ENCODE measurements at places on chromosomes 5 and 9. TPM values are rescaled to one million over a fixed set of nuclear protein-coding genes. Genes with fewer than 3 reads are reported as not detected.

DNA sequence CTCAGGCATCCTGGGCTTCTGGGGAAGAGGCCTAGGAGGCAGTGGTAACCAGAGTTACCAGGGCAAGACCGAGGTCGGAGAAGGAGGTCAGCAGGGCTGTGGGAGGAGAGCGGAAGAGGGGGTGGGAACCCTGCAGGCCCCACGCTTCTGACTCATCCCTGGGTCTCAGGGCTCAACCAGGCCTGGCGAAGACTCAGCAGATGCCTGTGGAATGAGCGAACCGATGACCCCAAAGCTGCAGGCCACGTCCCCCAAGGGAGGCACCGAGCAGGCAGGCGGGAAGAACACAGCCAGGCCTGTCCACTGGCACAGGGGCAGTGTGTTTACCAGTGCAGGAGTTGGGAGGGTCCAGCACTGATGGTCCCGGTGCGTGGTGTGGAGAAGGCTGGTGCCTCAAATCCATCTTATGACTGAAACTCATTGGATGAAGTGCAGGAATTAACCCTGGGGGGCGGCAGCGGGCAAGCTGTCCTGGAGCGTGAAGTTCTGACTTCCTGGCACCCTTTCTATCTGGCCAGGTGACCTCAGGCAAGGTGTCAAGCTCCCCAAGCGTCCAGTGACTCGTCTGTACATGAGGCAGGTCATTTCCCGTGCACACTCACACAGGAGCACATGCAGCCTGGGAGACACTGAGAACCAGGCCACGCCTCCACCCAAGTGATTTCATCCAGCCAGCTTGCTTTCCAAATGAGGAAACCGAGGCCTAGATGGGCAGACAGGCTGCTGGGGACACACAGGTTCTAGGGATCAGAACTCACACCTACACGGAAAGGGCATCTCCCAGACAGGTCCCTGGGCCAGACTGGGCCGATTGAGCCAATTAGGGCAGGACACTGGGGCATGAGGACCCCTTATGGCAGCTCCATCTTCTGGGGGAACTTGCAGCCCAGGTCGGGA lies 69.1 kb downstream of the ADAMTS2 start:
- peaks cover 32% of the 10 kb centered on the region for H3K4me1 ChIP-seq
- no peaks in the 10 kb centered on the region for H3K27me3 ChIP-seq
- peak; percentile 99 for DNase-seq
- H3K4me3 ChIP-seq, result peak overlapping the region; percentile 39
- no peaks in the 10 kb centered on the region for H3K36me3 ChIP-seq
- peak overlapping the region; percentile 99 for H3K27ac ChIP-seq

GRCh38 chr9:86965636-86966395 lies 18.5 kb upstream of the GAS1 start:
- H3K27me3 ChIP-seq, result no peaks in the 10 kb centered on the region
- H3K36me3 ChIP-seq, result no peaks in the 10 kb centered on the region
- DNase-seq, result peak; percentile 45
- H3K4me1 ChIP-seq, result peaks cover 23% of the 10 kb centered on the region
- H3K4me3 ChIP-seq, result no peak overlapping the region
- peak overlapping the region; percentile 40 for H3K27ac ChIP-seq

DNA sequence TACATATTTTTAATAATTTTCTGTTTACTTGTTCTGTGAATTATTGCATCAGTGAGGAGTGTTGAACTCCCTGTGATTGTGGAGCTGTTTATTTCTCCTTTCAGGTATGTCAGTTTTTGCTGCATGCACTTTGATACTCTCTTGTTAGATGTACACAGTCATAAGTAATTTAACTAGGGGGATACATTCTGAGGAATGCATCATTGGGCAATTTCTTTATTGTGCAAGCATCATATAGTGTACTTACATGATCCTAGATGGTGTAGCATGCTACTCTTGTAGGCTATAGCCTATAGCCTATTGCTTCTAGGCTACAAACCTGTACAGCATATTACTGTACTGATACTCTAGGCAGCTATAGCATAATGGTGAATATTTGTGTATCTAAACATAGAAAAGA lies 9.5 kb downstream of the DENND4C start:
- H3K4me1 ChIP-seq, result no peaks in the 10 kb centered on the region
- no peaks in the 10 kb centered on the region for H3K27me3 ChIP-seq
- H3K27ac ChIP-seq, result no peak overlapping the region
- H3K36me3 ChIP-seq, result no peaks in the 10 kb centered on the region

DNA sequence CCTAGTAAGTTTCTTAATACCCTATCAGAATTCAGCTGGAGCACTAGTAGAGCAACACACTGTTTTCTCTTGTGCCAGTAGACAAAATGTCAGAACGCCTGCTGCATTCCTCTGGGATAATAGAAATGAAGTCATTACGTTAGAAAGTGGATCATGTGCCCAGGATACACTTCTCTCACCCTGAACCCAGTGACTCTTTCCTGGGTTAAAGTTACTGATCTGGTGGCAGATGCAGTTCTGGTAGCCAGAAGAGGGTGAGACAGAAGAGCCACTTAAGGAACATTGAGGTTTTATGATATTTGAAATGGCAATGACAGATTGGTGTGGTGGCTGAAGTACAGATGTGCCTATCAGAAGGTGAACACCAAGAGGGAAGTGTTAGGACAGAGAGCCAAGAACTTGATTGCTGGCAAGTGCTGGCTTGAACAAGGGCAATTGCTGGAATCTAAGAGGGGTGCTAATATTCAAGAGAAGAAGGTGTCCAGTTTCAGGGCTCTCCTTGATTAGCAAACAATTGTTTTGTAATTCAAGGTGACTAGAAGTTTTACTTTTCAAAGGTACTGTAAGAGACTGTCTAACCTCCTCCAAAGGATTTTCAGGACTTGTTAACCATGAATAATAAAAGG lies 93.7 kb upstream of the ERBIN start:
- DNase-seq, result no peak
- no peaks in the 10 kb centered on the region for H3K27me3 ChIP-seq
- H3K36me3 ChIP-seq, result no peaks in the 10 kb centered on the region
- H3K27ac ChIP-seq, result no peak overlapping the region
- H3K4me3 ChIP-seq, result no peak overlapping the region

GRCh38 chr9:137984005-137984404 lies 106.4 kb downstream of the CACNA1B start:
- DNase-seq, result no peak
- H3K27me3 ChIP-seq, result no peaks in the 10 kb centered on the region
- no peaks in the 10 kb centered on the region for H3K4me1 ChIP-seq
- no peak overlapping the region for H3K4me3 ChIP-seq
- no peaks in the 10 kb centered on the region for H3K36me3 ChIP-seq
- H3K27ac ChIP-seq, result no peak overlapping the region

GRCh38 chr9:118701985-118702384 lies 667.2 kb downstream of the BRINP1 start:
- H3K36me3 ChIP-seq, result no peaks in the 10 kb centered on the region
- no peaks in the 10 kb centered on the region for H3K27me3 ChIP-seq
- no peaks in the 10 kb centered on the region for H3K4me1 ChIP-seq
- no peak for DNase-seq

- H3K4me3 ChIP-seq, result no peak overlapping the region
- no peaks in the 10 kb centered on the region for H3K27me3 ChIP-seq
- no peaks in the 10 kb centered on the region for H3K36me3 ChIP-seq
Observed at GRCh38 chr5:160496334-160496733, 74.7 kb downstream of the PTTG1 start.

GRCh38 chr5:173010547-173011464 lies 27.2 kb downstream of the ATP6V0E1 start:
- H3K36me3 ChIP-seq, result no peaks in the 10 kb centered on the region
- no peaks in the 10 kb centered on the region for H3K27me3 ChIP-seq
- peaks cover 6% of the 10 kb centered on the region for H3K4me1 ChIP-seq
- H3K27ac ChIP-seq, result no peak overlapping the region
- DNase-seq, result peak; percentile 23

GRCh38 chr5:67204821-67205220 lies 8.2 kb upstream of the CD180 start:
- H3K36me3 ChIP-seq, result no peaks in the 10 kb centered on the region
- H3K4me3 ChIP-seq, result no peak overlapping the region
- no peak overlapping the region for H3K27ac ChIP-seq

The SPATA31E1 gene
- not detected for total RNA-seq

The NMRK1 gene
- total RNA-seq, result 14.4 TPM

The MYOZ3 gene
- 0.32 TPM for total RNA-seq

The COL23A1 gene
- total RNA-seq, result not detected

The PHPT1 gene
- 84.6 TPM for total RNA-seq

The HTR1A gene
- total RNA-seq, result not detected

Measured in GM23248 (cell line).